ENCODE measurements at places on chromosomes 4 and X.
A peak's percentile ranks its signal among the peaks of the same experiment; 100 is the strongest.

- DNase-seq, result no peak
Observed at GRCh38 chr4:94407846-94408245, 43.9 kb upstream of the PDLIM5 start.

DNA sequence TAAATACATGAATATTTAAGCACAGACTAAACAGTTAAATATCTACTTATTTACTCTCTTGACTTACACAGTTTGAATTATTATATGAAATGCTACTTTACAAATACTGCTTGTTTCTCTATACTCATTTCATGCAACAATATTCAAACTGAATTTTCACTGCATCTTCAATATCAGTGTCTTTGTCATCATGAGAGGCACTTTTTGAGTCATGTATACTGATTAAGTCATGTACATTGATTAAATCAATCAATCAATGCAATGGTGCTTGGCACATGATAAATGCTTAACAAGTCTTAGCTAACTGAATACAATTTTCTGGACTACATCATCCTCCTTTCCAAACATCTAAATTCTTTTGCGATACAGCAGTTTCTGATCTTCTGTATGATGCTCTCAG, 67.1 kb downstream of the CHM start:
- DNase-seq, result no peak

DNA sequence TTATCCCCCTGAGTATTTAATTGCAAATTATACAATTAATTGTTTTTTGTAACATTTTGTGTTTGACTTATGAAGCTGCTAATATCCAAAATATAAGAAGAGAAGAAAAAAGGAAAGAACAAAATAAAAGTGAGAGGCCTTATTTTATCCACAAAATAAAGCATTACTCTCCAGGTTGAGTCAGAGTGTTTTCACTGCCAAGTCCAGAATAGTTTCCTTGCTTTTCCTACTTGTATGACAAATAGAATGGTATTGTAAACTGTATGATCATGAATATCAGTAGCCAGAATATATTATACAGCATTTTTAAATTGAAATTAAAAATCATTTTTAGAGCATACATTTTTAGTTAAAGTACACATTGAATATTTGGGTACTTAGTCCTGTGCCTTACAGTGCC, 237.8 kb downstream of the NDST4 start:
- no peak for DNase-seq

DNA sequence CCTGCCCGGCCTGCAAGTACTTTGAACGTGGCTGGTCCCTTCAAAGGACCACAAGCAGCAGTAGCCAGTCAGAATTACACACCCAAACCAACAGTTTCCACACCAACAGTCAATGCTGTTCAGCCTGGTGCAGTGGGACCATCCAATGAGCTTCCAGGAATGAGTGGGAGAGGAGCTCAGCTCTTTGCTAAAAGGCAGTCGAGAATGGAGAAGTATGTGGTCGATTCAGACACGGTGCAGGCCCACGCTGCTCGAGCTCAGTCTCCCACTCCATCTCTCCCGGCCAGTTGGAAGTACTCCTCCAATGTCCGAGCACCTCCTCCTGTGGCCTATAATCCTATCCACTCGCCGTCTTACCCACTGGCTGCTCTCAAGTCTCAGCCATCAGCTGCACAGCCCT, 104.4 kb upstream of the MYOZ2 start:
- DNase-seq, result no peak

DNA sequence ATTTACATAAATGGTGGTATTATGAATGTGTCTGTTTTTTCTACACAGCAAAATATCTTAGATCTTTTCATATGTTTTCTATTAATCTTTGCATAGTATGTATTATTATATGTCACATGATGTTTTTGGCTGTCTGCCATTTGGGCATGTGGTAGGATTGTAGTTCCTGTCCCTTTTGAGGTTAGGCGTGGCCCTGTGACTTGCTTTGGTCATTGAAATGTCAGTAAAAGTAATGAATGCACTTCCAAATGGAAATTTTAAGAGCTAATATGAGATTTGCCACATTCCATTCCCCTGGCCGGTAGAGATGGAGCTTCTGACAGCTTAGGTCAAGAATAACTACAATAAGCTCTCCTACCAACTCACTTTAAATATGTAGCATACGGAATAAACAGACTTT, 45.1 kb downstream of the JADE3 start:
- no peak for DNase-seq

DNA sequence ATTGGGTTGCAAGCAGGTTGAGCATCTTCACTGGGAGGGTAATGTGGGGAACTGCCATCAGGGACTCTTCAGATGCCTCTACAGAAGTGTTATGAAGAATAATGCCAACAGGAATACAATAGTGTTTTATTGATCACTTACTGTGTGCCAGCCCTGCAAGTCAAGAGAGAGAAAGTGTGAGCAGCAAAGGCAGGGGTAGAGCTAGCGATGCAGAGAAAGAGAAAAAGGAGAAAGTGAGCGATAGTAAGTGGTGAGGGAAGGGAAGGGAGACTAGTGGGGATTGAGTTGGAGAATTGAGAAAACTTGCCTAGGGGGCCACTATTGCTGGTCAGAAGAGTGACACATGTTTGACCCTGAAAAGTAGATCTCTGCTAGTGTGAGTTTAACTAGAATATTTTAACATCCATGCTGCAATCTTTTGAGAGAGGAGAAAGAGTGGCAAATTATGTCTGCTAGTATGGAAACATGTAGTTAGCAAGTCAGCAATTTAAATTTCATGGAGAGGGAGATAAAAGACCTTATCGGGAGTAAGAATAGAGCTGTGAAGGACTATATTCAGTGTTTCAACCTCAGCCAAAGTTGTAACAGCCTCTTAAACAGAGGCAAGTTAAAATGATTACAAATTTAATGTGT, 12.2 kb downstream of the AFF1 start:
- no peak for DNase-seq

GRCh38 chrX:20435913-20436312, 169.2 kb upstream of the RPS6KA3 start:
- DNase-seq, result no peak

DNA sequence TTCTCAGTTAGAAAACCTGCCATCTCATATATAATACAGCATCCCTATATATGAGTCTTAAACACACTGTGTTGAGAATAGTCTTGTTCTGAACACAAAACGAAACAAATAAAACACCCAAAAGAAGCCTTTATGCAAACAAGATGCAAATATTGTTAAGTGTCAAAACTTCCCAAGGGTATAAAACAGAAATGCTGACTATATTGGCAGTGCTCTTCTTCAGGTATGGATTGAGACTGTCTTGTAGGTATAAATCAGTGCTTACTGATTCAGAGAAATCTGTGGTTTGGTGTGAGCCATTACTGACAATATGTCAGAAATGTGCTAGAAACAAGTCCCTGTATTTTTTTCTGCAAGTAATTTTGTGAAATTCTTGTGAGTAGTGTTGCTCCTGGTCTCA, 82.8 kb upstream of the CTSO start:
- DNase-seq, result no peak

- DNase-seq, result no peak
Observed at GRCh38 chr4:769511-769910, 56.4 kb downstream of the CPLX1 start.

DNA sequence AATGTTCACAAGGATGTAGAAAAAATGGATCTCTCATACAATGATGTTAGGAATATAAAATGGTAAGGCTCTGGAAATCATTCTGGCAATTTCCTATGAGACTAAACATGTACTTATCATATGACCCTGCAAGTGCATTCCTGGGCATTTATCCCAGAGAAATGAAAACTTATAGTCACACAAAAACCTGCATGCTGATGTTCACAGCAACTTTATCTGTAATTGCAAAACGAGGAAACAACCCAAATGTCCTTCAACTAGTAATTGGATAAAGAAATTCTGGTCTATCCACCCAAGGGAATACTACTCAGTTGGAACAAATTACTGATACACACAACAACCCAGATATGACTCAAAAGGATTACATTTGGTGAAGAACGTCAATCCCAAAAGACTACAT, 14.5 kb downstream of the ZCCHC18 start:
- DNase-seq, result no peak

DNA sequence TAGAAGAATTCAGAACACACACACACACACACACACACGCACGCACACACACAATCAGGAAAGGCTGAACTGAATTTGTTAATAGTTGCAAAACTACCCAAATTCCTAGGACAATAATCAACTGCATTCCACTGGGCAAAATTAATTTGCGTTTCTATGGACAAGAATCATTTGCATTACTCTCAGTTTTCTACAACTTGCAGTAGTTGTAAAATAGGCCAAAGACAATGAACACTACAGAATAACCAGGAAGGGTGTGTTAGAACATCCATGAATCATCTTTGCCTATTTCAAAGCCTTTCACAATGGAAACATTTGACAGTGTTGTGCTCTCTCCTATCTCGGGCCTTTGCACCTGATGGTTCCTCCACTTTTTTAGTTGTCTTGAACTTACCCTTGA, 77.1 kb upstream of the IGFBP7 start:
- no peak for DNase-seq

DNA sequence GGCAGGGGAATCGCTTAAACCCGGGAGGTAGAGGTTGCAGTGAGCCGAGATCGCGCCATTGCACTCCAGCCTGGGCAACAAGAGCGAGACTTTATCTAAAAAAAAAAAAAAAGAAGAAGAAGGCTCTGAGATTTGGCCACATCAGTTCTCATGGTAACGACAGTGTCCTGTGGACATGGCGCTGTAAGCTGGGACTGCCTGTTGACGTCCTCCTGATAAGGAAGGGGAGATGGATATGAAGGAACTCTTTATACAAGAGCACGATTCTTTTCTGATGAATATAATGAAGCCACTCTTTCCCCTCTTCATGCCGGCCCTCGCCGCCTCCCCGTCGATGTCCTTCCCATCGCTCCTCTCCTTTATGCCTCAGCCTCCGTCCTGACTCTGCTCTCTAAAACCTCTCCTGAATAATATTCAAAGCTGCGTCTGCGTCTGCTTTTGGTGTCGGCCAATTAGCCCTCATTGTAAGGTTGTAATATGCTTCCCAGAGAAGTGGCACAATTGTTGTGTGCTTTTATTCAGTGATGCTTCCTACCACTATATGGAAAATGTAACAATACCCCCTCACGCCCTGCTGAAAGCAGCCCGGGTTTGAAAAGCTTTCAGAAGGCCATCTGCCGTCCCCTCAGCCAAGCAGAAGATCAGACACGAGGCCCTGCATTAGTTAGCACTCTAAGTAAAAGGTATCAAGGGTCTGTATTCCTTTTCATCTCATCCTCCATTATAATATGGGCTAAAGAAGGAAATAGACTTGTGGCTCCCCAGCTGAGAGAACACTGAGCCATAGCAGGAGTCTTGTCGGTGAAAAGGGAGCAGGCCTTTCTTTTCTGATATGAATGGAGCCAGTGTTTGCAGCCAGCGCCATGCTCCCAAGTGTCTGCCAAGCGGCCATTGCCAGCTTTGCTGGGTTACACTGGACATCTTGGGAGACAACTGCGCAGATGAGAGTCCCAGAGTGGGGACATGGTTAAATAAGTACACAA, 22.1 kb upstream of the SCOC start:
- DNase-seq, result no peak

- peak; percentile 66 for DNase-seq
Observed at GRCh38 chr4:143482840-143483239, 30.7 kb upstream of the SMARCA5 start.

GRCh38 chr4:155772459-155773195, 13.8 kb downstream of the GUCY1B1 start:
- DNase-seq, result no peak

DNA sequence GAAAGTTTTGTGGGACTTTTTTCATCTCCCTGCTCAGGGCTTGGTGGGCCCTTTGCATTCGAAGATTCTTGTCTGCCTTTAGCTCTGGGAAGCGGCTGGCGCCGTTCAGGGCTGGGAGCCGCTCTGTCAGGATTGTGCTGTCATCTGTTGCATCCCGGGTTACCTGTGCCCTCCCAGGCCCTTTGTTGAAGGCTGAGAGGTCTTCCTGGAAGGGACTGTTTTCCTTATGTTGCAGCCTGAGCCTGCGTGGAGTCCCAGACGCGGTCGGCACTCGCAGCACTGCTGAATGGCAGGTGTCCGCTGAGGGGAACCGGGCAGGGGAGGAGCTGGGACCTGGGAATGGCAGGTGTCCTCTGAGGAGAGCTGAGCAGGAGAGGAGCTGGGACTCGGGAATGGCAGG, 15.9 kb downstream of the RGS12 start:
- DNase-seq, result no peak

DNA sequence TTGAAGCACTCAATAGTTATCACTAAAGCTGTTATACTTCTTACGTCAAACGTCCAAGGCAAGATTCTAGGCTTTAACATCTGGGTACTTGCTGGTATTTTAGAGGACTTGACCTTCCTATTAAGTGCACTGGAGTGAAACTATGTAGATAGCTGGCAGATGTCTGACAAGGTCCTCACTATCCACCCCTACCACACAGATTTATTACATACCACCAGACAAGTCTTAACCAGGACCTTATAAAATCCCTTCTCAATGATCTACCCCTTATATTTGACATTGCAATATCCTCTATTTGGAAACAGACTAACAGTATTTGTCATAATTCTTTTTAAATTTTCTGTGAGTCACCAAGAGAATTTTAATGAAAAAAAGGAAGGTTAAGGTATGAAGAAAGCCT, 78.8 kb downstream of the PDGFC start:
- no peak for DNase-seq

All from AG08395 (cell line).